Mesenchymal stem cell (in vitro differentiated cells and primary cell): ENCODE measurements at places on chromosomes 16 and 17.

DNA sequence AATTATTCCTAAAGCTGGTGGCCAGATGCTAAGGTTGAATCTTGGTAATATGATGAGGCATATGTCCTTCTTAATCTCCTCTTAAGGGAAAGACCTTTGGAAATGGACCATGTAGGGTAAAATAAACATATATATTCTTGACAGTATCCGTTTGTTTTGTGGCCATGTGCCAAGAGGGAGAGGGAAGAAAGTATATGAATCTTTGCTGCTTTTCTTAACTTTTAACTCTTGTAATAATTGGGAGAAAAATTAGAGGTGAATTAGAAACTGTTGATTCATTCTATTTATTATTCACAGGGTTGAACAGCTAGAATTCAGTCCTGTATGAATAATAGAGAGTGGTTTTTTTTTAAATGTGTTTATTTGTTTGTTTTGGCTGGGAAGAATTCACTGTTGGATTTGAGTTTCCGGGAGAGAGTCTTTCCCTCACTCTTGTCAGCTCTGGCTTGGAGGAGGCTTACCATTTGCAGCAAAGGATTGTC is 31.6 kb downstream of the AATF start:
- DNase-seq, result peak; percentile 45

- DNase-seq, result peak; percentile 96
Observed at GRCh38 chr16:24670623-24671454, 58.6 kb upstream of the TNRC6A start.

DNA sequence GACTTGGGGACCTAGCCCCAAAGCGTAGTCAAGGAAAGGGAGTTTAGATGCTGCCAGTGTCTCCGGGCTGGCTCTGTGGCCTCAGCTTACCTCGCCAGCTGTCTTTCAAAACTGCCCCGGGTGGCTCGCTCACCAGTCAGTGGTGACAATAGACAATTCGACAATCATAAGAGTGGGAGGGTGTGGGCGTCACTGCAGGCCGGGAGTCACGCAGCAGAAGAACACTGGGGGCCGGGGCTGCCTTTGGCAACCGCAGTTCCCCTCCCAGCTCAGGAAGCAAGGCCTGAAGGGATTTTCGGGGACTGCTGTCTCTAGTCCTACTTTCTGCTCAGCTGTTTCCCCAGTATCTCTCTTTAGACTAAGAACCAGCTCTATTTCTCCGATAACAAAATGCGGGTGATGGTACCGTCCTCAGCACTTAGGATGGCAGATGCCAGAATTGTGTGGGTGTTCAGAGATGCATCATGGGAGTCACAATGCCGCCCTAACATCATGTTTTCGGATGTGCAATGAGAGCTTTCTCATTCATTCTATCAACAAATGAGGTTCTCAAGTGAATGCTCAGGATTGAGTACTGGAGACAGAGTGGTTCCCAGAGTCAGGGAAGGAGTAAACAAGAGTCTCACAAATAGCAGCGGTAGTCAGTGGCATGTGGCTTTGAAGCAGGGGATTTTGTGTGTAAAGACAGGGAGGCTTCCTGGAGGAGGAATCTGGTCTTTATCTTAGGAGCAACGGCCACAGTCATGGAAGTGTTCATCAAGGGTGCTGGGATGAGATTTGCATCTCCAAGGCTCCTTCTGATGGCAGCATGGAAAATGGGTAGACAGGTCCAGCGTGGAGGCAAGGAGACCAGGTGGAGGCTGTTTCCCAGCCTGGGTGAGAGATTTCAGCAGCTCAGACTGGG is 93.1 kb downstream of the ZDHHC7 start:
- no peak for DNase-seq

- DNase-seq, result no peak
Observed at GRCh38 chr16:12798846-12799245, 4.8 kb downstream of the CPPED1 start.

GRCh38 chr17:2943981-2944380 is 119.4 kb downstream of the OR1D5 start:
- DNase-seq, result no peak

DNA sequence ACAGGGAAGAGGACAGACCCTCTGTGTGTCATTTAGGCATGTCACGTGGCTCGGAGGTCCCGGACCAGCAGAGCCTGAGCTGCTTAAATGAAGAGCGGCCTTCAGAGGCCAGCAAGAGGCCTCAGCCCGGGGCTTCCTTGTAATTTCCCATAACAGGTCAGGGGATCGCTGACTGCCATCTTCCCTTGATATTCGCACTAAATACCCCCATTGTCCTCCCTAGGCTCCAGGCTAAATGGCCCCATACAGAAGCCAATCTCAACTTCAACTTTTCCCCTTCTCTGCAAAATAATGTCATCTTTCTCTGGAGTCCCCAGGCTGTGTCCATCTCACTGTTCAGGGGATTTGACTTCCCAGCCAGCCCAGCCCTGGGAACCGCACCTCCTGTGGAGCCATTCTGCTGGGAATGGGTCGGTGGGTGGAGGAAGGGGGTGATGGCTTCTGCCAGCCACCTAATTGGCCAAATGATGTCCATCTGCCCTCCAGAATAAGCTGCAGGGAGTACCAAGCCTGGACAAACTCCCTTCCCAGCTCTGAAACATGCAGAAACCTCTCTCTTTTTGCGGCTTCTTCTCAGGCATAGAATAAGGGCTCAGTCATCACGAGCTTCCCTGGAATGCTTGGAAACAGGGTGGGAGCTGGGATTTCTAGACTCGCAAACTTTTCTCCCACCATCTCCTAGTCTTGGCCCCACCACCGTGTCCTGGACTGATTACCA is 129.9 kb downstream of the SDK2 start:
- DNase-seq, result no peak

DNA sequence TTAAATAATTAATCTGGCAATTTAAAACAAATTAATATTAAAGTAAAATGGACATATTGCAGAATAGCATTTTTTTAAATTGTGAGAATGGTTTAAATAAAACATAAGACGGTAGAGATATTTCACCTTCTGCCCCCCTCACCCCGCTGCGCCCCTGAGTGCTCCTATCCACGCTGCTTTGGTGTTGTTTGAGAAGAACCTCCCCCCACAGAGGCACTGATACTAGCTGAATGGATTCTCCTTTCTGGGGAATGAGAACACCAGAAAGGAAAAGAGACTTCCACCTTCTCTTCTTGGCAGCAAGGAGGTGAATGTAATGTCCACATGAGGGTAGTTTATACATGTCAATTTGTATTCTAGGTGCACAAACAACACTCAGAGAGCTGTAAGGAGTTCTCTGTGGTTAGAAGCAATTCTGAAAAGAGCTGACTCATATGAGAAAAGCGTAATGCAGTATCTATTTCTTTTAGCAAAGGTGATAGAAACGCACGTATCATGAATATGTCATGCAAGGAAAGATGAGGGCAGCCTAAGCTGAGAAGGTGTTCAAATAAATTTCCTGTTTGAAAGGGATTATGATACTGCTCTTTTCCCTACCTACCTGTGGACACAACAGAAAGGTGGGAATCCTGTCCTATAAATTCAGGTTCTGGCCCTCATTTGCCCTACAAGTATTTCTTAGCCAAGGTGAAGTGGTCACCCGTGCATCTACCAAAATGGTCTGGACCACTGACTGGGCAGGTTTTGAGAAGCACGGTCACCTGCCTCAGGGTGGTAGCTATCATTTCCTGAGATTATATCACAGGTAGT is 126.9 kb downstream of the PARN start:
- DNase-seq, result peak; percentile 58

GRCh38 chr17:49063652-49064051 is 66.5 kb downstream of the IGF2BP1 start:
- DNase-seq, result no peak

DNA sequence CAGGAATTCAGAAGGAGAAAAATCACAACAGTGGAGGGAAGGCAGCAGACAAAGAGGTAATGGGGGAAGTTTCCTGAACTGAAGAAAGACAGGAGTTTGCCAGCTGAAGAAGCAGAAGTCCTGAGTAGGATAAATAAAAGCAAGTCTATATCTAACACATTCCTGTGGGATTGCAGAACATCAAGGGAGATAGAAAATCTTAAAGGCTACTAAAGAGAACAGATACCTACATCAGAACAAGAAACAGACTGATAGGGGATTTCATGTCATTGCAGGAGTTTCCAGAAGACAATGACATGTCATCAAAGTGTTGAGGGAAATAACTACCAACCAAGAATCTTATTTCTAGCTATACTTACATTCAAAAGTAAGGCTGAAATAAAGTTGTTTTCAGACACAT is 21.3 kb upstream of the CRYBA1 start:
- DNase-seq, result no peak

GRCh38 chr17:82331345-82331939 is 2.1 kb downstream of the SECTM1 start:
- DNase-seq, result no peak

DNA sequence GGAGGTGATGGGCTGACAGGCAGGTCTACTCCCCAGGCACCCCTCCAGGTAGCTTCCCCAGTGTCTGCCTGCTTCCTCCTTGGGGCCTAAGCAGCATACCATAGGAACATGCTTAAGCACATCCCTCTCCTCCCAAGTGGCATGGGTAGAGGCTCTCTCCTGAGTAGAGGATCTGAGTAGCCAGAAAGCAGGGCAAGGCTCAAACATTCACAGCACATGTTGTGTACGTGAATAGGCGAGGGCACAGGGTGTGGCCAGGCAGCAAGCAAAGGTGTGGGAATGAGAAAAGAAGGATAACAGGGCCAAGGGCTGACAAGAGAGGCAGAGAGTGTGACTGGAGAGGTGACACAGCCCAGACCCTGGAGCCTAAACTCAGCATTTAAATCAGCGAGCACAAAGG is 29.7 kb upstream of the GFOD2 start:
- DNase-seq, result no peak

DNA sequence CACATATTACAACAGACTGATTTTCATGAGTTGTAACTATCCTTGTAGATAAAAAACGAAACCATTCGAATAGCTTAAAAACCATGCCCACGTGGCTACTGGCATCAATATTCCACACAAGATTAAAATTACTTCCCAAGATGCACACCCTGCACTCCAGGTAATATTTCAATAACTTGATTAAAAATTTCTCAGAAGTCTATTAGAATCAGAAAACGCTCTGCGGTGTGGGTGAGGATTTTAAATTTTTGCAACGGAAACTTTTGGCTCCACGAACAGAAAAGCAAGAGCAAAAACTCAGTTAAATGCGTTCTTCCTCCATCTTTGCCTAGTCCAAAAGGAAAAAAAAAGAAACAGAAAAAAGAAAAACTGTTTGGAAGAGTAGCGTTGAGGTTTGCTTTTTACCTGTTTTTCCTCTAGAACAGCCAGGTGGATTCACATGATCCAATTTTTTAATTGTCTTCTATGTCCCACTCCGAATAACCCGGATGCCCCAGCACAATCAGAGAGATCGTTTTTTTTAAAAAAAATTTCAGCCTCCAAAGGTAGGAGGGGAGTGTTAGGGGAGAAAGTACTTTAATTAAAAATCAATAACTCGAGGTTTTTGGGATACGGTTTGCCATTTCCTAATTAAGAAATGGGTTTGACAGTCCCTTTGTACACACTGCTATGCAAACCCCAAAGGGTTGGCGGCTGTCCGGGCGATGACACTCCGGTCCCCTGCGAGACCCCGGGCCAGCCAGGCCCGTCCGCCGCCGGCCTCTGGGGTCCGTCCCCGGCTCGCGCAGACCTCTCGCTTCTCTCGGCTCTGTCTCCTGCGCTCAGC is 708 bp upstream of the NFAT5 start:
- DNase-seq, result peak; percentile 30

DNA sequence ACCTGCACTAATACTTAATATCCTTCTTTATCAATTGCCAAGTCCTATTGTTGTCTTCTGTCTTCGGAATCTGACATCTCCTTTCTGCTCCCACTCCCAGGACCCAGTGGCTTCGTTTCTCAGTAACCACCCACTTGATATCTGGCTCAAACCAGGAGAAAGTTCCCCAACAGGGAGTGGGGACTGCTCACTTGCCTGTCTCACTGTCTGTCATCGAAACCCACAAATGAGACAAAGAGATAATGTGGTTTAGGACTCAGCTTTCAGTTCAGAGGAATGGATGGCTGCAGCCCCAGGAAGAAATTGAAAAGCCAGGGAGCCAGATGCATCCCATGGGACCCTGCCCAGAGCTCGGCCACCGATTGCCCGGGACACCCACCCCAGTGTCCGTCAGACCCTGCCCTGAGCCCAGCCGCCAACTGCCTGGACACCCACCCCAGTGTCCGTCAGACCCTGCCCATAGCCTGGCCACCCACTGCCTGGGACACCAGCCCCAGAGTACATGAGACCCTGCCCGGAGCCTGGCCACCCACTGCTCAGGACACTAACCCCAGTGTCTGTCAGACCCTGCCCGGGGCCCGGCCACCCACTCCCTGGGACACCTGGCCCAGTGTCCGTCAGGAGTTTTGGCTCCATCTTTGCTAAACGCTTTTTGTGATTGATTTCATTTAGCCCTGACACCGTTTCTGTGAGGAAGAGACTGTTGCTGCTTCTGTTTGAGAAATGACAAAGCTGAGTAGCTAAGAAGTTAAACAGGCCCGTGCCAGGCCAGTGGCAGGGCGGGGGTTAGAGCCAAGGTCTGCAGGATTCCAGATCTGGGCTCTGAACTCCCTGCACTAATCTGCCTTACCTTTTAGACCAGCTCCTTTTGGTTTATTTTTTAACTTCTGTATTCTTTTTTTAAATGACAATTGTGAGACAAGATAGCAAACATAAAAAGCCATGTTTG is 251.4 kb downstream of the PHKB start:
- no peak for DNase-seq

DNA sequence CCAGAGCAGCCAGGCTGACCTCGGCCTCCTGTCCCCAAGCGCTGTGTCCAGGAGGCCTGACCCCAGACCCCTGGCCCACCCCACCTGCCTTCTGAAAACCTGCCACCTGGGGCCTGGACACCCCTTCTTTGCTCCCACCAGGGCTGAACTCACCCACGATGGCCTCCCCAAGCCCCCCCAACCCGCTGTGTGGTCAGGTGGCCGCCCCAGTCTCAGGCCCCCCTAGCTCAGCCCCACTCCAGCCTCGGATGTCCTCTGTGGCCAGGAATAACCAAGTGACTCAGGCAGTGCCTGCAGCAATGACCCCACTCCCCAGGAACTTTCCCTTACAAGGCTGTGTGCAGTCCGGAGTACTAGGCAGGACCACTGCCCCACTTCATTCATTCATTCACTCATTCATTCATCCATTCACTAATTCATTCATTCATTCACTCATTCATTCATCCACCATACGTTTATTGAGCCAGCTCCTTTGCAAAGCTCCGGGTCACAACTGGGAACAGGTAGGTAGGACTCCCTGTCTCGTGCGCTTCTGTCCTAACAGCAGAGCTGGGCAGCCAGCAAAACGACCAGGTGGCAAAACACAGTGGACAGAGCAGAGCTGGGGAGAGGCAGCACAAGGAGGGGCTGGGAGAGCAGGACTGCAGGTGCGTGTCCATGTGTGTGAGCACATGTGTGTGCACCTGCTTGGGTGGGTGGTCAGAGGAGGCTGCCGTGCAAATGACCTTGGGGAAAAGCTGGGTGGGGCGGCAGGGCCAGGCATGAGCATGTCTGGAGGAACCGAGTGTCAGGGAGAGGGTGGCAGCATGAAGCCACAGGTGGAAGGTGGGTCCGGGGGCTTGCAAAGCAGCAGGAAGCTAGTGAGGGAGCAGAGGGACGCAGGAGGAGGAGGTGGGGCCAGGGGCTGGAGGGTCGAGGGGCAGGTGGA is 75.8 kb upstream of the CBX4 start:
- DNase-seq, result no peak

GRCh38 chr16:89588413-89589109 is 13.0 kb downstream of the CPNE7 start:
- DNase-seq, result no peak
